MV-4-11 (cell line): ENCODE measurements at places on chromosomes 1 and 21.

GRCh38 chr21:41861987-41862386 is 17.2 kb downstream of the PRDM15 start:
- DNase-seq = no peak

DNA sequence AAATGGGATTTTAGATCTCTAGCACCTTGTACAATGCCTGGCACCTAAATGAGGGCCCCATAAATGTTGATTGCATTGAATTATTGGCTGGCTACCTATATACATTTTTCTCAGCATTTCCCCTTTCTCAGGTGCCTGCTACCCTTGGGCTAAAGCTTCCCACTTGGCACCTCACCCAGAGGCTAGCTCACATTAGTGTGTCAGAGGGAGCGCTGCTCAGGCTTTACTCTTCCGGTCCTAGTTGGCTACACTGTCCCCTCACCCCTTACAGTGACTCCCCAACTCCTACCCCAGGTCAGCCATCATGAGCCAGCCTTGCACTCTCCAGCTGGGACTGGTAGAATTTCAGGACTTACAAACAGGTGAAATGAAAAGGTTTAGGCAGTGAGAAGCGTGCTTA is 9.5 kb downstream of the TRAF5 start:
- DNase-seq = no peak

GRCh38 chr1:7519861-7520395 is 251.2 kb upstream of the VAMP3 start:
- DNase-seq = no peak

- no peak for DNase-seq
Measured at GRCh38 chr1:246195296-246195695, 311.8 kb downstream of the SMYD3 start.
